ENCODE measurements at places on chromosomes 12 and 14.

- no peak for DNase-seq
These were observed 492.7 kb upstream of the MGAT4C start for GRCh38 chr12:86748894-86749293.

GRCh38 chr14:59677771-59678231, 101.2 kb upstream of the CCDC175 start:
- no peak for DNase-seq

GRCh38 chr14:79510659-79511058, 700.6 kb downstream of the DIO2 start:
- DNase-seq = no peak

DNA sequence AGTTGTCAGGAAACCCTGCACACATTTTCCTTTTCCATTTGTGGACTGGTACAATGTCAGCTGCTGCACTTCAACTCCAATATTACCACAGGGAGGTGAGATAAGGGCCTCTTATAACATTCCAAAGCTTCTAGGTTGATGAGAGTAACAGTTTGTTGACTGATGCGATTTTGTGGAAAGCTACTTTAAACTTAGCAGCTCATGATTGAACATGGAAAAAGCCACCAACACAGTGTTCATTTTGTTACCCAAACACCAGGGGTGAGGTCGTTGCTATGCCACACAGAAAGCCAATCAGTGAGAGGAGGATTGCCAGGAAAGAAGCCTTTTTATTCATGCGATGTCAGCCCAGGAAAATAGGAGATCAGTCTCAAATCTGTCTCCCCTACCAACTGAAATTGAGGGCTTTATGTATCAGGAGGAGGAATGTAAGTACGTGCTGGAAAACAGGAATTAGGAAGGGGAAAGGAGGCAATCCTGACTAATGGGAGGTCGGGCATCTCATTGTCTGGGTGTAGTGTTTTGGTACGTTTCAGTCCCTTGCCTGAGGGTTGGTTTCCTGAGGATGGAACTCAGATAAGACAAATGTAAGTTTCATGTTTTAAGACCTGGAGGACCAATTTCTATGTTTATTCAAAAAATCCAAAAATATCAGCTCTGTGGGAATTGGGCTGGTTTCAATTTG, 92.7 kb upstream of the PLEKHA5 start:
- DNase-seq = no peak

DNA sequence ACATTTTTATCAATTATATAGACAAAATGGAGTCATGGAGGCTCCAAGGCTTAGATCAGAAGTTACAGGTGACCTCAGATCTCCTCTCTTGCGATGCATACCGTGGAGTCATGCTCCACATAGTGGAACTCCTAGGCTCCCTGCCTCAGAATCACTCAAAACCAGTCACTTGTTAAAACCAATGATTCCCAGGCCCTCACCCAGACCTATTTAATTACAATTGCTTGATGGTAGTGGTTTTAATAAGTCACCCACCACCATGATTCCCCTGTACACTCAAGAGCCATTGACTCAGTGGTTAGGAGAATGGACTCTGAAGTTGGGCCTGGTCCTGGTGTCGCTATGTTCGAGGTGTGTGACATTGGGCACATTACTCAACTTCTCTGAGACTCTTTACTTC, 26.9 kb downstream of the IFNG-AS1 start:
- DNase-seq = no peak

DNA sequence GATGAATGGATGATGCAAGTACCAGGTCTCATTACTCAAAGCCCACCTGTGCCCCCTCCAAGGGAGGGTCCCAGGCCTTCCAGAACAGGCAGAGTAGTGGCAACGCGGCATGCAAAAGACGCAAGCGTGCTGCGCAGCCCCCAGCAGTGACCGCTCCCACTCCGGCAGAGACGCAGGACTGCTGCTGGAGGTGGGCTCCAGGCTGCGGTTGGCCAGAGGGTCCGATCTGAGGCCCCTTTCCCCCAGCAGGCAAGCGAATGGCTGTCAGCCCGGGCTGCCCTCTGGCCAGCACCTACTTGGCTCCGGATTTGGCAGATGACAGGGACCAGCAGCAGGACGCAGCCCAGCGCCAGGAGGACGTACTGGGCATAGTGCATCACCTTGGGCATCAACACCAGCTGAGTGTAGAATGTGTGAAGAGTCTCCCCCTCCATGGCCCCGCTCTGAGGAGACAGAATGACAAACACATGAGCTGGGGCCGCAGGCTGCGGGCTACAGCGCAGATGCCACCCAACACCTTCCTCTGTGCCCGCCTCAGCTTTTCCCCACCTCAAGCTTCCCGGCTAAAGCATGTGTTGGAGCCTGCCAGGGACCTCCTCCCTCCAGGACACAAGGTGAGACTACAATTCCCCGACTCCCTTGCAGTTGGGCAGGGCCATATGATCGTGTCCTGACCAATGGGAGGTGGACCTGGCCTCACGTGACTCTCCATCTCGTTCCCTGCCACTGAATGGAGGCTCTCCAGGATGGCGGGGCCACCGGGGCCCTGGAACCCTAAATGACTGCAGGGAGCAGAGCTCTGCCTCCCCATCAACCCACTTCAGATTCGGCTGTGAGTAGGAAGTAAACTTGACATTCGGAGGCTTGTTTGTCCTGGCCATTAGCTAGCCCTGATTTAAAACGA, 77.4 kb downstream of the SCARB1 start:
- DNase-seq = no peak

GRCh38 chr14:66403183-66403582, 83.0 kb upstream of the CCDC196 start:
- no peak for DNase-seq

GRCh38 chr14:94541234-94541975, 19.8 kb upstream of the SERPINA4 start:
- DNase-seq = no peak

GRCh38 chr12:4957761-4958160, 48.1 kb downstream of the KCNA1 start:
- DNase-seq = no peak

GRCh38 chr14:69773571-69774276, 6.8 kb downstream of the SRSF5 start:
- DNase-seq = no peak

Data from GM19239 (cell line).